Activated B cell treated with CpG ODN at 0.5 μM for 24 hours (primary cell): ENCODE measurements at places on chromosomes 11 and 22.

DNA sequence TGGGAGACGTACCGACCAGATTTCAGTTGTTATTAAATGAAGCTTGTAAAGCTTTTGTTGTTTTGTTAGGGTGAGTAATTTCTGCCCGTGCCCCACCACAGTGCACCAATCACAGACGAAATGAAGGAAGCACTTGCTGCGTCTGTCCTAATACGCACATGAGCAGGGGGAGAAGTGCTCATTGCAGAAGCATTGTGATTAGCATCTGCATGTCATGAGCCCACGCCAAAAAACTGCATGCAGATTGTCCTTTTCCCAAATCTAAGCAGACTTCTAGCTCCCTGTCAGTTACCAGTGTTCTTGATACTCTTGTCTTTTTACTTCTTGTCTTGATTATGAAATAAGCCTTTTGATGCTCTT is 15.5 kb downstream of the RBX1 start:
- no peak for DNase-seq

GRCh38 chr11:118921929-118922744 is 3.6 kb downstream of the BCL9L start:
- no peak for DNase-seq

DNA sequence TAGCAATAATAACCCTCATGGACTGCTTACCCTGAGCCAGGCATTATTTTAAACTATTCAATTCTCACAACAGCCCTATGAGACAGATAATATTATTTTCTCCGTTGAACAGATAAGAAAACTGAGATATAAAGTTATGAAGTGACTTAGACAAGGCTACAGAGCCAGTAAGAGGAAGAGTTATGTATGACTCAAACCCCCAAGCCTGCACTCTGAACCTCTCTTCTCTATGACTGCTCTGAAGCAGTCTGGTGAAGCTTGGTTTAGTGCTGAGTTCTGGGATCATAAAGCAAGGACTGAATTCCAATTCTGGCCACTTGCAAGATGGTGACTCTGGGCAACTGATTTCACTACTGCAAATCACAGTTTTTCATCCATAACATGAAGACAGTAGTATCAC is 34.5 kb downstream of the TNKS1BP1 start:
- no peak for DNase-seq

GRCh38 chr11:429391-429790 is 12.4 kb downstream of the ANO9 start:
- no peak for DNase-seq

DNA sequence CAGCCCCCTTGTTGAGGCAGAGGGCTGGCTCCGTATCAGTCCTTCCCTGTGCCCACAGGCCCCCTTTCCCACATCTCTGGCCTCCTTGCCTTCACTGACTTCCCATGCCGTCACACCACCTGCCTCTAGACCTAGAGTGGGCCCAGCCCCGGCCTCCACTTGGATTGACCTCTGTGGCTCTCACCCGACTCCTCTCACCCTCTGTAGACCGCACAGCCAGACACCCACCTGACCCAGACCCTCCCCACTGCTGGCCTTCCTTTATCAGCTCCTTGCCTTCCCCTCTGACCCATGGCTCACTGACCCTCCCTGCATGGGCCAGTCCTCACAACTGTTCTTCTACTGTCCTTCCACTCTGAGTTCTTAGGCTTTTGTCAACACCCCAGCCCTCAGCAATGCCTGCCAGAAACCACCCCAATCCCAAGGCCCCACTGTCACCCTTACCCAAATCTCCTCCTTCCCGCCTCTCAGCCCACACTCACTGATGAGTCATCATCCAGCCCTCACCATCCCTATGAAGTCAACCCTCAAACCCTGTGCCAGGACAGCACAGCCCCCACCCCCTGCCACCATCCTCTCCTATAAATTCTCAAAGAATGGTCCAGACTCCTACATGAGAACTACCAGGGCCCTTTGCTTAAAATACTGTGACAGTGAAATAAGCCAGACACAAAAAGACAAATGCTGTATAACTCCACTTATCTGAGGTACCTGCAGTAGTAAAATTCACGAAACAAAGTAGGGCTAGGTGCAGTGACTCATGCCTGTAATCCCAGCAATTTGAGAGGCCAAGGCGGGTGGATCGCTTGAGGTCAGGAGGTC is 53.4 kb downstream of the SCGB1A1 start:
- DNase-seq = no peak

DNA sequence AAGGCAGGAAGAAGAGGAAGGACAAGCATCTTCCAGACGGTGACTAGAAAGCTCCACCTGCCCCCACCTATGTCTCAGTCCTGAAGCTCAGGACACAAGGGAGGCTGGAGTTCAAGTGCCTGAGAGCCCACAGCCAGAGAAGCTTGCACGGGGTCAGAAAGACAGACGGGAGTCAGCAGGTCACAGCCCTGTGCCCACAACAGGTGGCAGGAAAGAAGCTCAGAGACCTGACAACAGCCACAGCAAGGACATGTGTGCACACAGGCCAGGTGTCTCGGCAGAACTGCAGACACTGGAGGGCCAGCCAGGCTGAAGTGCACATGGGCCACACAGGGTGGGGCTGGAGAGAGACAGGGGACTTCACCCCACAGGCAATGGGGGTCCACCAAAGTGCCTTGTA is 37.2 kb upstream of the MOB2 start:
- DNase-seq = no peak

GRCh38 chr11:23359297-23359696 is 499.0 kb upstream of the CCDC179 start:
- no peak for DNase-seq

DNA sequence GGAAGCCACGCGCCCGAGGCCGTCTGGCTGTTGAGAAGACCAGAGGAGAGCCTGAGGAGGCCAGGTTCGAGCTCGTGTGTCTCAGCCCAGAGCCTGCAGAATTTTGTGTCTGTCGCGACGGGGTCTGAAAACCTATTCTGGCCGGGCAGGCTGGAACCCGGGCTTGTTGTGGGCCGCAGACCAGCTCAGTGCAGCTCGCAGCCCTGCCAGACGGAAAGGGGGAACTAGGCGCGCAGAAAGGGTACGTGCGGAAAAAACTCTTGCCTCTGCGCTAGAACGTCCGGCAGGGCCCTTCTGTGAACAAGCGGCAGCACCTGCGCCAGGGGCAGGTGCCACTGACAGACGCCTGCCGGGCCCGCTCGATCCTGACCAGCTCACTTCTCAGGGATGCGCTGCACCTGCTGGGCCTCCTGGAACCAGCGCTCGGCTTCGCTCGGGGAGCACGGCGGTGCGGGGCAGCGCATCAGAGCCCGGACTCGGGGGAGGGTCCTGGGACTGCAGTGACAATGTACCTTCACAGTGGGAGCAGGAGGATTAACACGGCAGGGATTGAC is 409.3 kb downstream of the BRD1 start:
- DNase-seq = no peak
